Fibroblast of gingiva (primary cell): ENCODE measurements at places on chromosomes 2 and 18.
A peak's percentile ranks its signal among the peaks of the same experiment; 100 is the strongest.

GRCh38 chr2:24632172-24632571 is 141.1 kb downstream of the NCOA1 start:
- no peak for DNase-seq

DNA sequence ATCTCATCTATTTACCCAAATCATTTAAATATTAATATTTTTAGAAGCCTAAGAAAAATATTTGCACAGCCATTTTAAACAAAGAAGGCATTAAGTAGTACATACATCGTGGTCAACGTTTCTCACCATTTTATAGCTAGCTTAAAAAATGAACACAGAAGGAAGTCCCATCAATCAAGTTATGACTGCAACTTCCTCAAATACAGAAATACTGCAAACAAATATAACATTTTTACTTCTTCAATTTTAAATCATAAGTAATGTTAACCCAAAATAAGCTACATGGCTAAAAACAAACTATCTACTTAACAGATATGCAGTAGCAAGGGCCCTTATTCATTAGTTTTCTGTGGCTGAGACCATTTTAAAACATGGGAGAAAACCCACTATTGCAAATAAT is 30.6 kb downstream of the ITSN2 start:
- no peak for DNase-seq

GRCh38 chr2:688504-689076 is 11.4 kb upstream of the TMEM18 start:
- no peak for DNase-seq

DNA sequence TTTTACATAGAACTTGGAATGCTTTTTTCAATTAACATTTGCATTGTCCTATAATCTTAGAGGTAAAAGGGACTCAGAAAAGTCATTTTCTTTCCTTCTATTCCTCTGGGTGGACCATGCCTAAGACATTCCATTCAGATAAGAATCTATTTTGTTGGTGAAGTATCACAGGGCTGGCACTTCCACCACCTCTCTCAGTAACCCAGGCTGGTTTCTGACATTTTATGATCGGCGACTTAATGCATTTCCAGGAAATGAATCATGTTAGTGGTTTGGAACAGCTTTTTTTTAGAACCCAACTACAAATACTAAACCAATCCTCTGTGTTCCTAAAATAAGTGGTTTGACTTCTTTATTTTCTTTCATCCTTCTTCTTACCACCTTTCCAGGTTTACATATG is 27.0 kb downstream of the GAD1 start:
- peak; percentile 31 for DNase-seq

DNA sequence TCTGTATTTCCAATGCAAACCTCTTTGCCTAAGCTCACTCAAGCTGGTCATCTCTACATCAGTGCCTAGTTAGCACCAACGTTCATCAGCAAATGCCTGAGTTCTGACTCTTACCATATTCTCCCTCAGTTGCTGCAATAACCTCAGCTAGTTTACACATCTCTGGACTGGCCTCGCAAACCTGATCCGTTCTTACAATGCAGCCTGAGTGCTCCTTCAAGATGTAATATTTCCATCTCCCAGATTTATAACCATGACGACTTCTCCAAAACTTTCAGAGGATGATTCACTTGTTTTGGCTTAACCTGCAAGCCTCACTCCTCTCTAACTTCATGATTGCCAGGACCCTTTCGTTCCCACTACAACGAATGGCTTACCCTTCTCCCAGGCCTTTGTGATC is 69.7 kb downstream of the DIPK1C start:
- DNase-seq, result no peak

DNA sequence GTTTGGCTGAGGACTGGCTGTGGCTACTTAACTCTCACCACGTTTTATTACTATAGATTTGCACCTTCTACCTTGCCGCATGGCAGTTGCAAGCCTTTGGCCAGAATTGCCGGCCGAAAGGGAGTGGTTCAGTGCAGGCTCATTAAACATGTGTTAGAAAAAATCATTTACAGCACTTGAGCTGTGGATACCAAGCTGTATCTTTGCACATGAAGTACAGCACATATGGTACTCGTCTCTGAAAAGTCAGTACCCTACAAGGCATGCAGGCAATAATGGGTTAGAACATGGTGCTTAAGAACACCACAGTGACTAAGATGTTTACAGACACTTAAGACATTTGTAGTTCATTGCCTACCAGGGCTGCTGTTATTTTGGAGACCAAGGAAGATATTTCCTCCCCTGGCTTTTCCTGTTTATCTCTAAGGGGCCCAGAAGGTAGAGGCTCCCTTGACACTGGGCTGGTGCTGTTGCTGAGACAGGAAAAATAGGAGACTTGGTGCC is 103.1 kb downstream of the ZNF532 start:
- DNase-seq, result peak; percentile 21

DNA sequence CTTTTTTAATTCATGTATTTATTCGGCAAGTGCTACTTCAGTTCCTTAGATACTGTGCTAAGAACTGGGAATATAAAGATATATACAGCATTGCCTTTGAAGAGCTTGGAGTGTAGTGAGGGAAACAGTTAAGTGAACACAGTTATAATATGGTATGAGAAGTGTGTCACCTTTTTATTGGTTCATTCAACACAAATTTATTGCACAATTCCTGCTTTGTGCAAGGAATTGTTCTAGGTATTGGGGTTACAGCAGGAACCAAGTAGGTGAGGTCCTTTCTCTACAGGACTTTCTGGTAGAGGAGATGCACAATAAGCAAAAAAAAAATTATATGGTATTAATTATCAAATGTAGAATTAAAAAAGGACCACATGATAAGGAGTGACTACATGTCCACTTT is 65.5 kb downstream of the MTX2 start:
- no peak for DNase-seq

- DNase-seq, result no peak
These were observed 206.9 kb downstream of the FBXO15 start for GRCh38 chr18:73940721-73941120.

DNA sequence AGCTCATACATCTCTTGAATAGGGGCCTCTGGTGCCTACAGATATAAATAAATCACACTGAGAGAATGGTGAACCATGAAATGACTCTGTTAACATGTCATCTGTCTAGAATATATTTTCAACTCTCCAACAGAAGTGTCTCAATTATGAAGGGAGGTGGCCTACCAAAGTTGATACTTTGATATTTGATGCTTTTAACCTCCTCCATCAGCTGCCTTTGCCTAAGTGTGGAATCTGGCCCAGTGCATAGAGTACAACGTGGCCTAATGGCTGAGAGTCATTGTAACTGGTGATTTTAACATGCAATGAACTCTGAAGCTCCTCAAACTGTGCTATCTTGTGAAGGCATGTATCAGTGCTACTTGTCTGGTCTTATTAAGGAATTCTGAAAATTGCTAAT is 93.4 kb downstream of the MYO3B start:
- DNase-seq, result no peak

DNA sequence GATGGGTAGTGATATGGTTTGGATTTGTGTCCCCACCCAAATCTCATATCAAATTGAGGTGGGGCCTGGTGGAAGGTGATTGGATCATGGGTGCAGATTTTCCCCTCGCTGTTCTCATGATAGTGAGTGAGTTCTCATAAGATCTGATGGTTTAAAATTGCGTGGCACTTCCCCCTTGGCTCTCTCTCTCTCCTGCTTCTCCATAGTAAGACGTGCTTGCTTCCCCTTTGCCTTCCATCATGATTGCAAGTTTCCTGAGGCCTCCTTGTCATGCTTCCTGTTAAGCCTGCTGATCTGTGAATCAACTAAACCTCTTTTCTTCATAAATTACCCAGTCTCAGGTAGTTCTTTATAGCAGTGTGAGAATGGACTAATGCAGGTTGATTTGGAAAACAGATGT is 223.2 kb upstream of the APCDD1 start:
- DNase-seq, result no peak
